Caudate nucleus (tissue), 63 donors: ENCODE measurements at places on chromosomes 12 and 14.
A peak's percentile ranks its signal among the peaks of the same experiment; 100 is the strongest.

DNA sequence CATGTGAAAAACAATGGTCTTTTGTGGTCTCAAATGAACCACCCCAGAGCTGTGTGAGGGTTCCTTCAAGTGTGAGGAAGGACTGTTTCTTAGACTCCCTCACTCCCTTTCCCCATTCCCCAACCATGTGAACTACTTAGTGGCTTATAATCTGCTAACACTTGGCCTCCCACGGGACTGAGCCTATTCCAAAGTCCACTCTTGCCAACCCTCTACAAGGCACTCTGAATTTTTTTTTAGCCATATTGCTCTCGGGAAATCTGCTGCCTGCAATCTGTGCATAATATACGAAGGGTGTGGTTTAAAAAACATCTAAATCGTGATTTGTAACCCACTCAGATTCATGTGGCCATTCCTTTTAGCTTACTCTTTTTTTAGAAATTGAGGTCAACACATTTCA, 2.6 kb downstream of the SVOP start:
- DNase-seq = no peak

- DNase-seq = peak; percentile 65
Observed at GRCh38 chr12:6925540-6926279, 2.0 kb upstream of the ATN1 start.

- no peak for DNase-seq
Observed at GRCh38 chr12:30594509-30594908, 101.2 kb downstream of the IPO8 start.

DNA sequence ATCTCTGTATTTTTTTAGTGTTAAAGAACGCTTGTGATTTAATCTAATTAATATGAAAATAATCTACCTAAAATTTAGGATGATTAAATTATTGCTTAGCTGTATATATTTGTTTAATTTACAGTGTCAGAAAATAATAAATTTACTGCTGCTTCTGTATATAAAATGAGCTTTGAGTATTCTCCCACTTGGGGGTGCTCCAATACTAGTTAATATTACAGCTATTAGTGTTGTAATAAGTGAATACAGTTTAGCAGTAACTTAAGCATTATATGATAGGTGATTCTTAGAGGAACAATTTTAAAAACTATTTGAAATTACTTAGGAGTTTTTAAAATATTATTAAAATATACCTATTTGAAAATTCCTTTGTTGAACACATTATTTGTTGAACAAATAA, 62.2 kb downstream of the PAPOLA start:
- no peak for DNase-seq

- DNase-seq = no peak
Observed at GRCh38 chr14:68893566-68893965, 85.5 kb downstream of the ACTN1 start.

DNA sequence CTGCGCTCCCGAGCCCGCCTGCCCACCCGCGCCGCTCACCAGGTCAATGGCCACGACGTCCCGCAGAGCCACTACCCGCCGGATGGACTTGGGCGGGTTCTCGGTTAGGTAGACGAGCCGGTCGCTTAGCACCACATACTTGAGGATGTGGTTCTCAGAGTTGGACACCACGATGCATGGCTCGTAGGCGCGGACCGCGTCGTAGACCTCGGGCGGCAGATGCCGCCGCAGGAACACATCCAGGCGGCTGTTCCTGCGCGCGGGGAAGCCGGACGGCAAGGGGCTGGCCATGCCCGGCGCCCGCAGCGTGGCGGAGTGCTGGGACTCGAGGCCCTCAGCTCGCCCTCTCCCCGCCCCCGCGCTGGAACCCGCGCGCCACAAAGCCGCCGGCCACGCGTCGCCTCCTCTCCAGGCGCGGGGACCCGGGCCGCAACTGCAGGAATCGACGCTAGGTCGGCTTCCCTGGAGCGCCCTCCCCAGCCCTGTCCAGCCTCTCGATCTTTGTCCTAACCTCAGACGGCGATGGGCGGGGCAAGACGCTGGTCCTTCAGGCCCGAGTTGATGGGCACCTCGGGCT, at the start of gene C12orf56:
C12orf56 (minus strand) TSS at position 484 of the 577 bp plus-strand sequence; CDS start at position 291, 193 bp downstream.
- DNase-seq = no peak

- no peak for DNase-seq
Observed at GRCh38 chr12:46430340-46430948, 57.9 kb upstream of the SLC38A2 start.

GRCh38 chr14:72663956-72664650, 229.8 kb downstream of the DPF3 start:
- no peak for DNase-seq

GRCh38 chr14:35858521-35859209, 32.5 kb downstream of the BRMS1L start:
- no peak for DNase-seq

DNA sequence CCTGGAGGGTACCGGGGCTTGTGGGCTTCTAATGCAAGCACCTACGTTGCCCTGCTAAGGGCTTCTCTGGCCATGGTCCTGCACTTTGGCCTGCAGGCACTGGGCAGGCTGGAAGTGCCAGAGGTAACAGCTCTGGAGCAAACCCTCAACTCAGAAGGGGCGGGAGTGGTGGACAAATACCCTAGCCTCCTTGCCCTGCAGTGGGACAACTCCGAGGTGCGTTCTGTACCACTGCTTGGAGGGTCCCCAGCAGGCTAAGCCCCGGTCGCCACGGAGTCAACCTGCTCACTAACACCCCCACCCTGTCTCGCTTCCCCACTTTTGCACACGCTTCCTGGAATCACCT, 20.4 kb upstream of the BEGAIN start:
- DNase-seq = no peak

GRCh38 chr12:65415826-65416225, 137.3 kb downstream of the MSRB3 start:
- DNase-seq = no peak

- DNase-seq = no peak
Observed at GRCh38 chr12:52779914-52780313, 2.8 kb upstream of the KRT76 start.

DNA sequence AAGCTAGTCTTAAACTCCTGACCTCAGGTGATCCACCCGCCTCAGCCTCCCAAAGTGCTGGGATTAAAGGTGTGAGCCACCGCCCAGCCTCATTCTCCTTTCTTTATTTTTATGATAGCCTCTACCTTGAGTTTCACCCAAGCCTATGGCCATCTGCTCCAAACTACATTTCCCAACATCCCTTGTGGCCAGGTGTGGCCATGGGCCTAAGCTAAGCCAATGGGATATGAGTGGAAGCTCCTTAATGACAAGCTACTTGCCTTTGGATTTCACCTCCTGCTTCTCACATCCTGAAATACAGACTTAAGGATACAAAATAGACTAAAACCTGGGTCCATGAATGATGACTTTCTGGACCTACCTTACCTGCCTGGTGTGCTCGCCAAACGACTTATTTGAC, 46.2 kb downstream of the DPF3 start:
- no peak for DNase-seq

GRCh38 chr12:120473807-120474615, 4.5 kb upstream of the SRSF9 start:
- no peak for DNase-seq

DNA sequence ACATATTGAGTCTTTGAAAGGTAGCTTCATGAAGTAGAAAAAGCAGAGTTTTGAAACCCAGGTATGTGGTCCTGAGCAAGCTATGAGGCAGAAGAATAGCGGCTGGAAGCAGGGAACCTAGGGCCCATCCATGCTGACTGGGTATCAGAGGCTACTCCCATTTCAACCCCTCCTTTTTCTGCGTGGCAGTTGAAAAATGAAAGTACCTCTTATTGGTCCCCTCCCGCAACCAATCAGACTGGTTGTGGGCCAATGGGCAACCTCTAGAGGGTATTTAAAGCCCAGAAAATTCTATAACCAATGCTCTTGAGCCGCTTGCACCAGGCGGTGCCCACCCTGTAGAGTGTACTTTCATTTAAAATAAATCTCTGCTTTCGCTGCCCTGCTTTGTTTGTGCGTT, 1.6 kb upstream of the SNRPF start:
- no peak for DNase-seq

DNA sequence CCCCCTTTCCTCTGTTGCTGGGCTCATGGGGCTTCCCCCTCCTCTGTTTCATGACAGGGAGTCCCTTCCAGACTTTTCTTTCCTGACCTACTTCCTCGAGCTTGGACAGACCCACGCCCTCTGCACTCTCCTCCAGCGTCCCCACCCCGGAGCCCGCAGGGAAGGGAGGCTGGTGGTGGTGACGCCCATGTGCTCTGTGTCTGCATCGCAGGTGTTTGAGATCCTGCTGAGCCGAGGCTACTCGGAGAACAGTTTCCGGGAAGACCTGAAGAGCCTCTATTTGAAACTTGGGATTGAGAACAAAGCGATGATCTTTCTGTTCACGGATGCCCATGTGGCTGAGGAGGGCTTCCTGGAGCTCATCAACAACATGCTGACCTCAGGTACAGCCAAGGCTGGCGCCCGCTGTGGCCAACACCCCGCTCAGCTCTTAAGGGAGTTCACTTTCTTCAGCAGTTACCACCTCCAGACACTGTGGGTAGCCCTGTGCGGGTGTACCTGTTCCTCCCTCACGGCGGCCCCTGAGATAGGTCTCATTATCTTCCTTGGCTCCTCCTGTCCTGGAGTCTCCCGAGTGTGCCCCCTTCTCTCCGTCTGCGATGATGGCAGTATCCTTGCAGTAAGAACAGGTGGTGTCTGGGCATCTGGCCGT, 85.6 kb downstream of the CCDC92 start:
- DNase-seq = no peak

DNA sequence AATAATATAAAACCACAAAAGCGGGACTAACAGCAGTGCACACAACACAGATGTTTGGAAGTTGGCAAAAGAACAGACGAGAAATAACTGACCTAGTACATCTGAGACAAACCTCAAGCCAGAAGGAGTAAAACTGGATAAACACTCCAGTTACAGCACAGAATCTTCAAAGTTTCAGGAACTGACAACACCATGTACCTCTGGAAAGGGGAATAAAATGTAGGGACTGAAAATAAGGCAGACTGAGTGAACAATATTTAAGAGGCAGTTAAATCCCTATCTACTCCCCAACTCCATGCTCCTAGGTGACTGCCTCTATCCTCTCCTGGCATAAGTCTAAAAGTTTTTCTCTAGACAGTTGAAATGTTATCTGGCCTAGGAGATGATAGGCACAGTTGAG, 57.9 kb downstream of the ZFYVE21 start:
- no peak for DNase-seq

GRCh38 chr12:120316798-120317223, 10.8 kb downstream of the PLA2G1B start:
- no peak for DNase-seq

DNA sequence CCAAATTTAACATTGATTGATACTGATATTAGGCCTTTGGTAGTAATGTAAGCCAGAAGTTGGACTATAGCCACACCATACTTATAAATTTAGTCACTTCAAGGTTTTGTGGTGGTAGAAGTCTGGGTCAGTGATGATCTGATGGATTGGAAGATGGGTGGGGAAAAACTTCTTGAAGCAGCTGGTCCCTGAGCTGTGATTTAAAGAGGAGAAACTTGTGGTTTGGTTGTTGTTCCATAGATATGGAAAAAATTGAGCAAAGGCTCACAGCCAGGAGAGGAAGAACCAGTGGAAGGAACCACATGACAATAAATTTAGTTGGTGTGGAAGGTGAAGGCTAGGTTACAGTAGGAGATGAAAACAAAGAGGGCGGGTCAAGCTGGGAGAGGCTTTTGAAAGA, 26.1 kb downstream of the PTHLH start:
- DNase-seq = no peak

- no peak for DNase-seq
Observed at GRCh38 chr12:12182703-12183365, 84.0 kb downstream of the LRP6 start.

GRCh38 chr14:74429221-74429691, 3.2 kb upstream of the SYNDIG1L start:
- DNase-seq = no peak

- DNase-seq = no peak
Observed at GRCh38 chr14:75562089-75562488, 16.3 kb upstream of the FLVCR2 start.

- no peak for DNase-seq
Observed at GRCh38 chr14:99598774-99599173, 5.2 kb downstream of the CCDC85C start.

DNA sequence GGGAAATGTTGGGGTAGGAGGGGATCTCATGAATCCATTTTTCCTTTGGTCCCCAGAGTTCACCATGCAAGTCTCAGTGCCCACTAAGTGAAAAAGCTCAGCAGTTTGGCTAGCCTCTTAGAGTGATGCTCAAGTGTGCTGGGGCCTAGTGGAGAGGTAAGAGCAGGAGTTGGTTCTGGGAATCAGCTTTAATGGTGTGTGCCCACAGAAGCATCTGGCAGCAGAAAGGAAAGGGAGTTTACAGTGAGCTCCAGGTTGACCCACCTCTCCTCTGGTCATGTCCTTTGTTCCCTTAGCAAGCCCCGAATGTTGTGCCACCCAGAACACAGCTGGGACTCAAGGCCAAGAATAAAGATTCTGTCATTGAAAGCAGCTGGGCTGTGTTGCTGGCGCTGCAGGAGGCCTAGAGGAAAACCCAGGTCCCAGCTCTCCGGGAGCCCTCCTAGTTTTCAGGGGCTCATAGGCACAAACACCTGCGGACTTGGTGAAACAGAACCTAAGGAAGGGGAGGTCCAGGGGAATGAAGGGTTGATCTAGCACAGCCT, 320.8 kb downstream of the ZFP36L1 start:
- DNase-seq = no peak

DNA sequence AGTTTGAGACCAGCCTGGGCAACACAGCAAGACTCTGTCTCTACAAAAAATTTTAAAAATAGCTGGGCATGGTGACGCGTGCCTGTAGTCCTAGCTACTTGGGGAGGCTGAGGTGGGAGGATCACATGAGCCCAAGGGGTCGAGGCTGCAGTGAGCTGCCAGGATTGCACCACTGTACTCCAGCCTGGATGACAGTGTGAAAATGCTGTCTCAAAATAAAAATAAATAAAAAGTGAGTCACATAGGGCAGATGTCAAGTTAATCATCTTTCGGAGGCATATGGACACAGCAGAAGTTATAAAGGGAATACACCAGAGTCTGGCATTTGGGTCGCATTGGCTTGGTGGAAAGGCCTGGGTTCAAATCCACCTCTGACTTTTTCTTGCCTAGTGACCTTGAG, 92.7 kb downstream of the PHETA1 start:
- no peak for DNase-seq

DNA sequence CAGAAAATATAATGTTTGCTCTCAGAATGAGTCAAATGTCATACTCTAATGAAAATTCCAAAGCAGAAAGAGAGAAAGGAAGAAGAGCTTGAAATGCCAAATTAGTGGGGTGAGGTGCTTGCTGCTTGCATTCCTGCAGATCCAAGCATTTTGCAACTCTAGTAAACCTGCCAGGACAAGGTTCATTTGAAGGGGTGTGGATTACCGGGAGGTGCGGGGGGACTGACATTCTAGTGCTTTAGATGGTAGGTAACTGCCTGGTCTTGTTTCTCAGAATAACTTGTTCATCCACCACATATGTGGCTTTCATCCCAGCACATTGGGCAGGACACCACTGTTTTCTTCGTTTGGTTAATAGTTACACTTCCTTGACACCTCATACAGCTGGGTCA, 144.4 kb downstream of the AKAP6 start:
- no peak for DNase-seq

DNA sequence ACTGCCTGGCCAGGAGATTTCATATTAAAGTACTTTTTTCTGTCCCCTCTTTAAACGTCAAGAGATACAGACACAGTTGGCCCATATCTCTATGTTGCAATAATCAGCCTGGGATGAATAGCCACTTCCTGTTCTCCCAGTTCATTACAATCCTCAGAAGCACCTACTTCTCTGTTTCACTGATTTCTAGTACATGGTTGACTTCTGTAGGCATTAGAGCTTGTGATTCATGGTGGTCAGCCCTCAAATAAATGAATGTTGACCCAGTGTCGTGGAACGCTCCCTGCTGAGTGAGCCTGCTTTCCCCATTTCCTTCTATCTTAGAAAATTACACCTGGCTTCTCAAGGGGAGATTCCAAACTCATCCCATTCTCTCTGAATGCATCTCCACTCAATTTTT, 416.7 kb downstream of the PDZRN4 start:
- DNase-seq = no peak
